ENCODE measurements at places on chromosomes 6 and 20.

DNA sequence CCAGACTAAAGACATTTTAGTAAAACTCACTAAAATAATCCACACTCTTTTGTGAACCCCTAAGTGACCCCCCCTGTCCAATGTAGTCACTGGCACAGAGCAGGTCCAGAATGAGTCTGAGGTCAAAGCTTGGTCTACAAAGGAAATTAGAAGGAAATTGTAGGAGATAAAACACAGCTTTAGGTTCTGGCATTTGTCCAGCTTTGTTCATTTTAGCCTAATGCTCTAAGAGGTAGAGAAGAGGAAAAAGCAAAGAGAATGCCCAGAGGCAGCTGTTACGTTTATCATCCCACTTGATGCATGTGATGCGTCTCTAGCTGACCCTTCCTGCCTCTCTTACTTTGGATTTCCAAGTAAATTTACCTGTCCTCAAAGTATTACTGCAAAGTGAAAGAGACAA, 62.5 kb downstream of the CNKSR3 start:
- DNase-seq: no peak

GRCh38 chr6:157246048-157246630, 77.2 kb downstream of the TMEM242 start:
- DNase-seq: no peak

DNA sequence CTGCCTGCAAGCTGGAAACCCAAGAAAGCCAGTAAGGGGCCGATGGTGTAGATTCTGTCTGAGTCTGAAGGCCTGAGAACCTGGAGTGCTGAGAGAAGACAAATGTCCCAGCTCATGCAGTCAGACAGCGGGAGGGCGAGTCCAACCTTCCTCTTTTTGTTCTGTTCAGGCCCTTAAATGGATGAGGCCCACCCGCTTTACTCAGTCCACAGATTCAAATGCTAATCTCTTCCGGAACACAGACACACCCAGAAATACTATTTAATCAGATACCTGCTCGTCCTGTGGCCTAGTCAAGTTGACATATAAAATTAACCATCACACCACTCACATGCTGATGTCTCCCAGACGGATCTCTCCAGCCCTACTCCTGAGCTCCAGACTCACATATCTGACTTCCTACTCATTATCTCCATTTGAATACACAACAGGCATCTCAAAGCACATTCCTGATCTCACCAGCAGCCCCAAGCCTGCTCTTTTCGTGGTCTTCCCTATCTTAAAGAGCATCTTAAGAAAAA, 26.7 kb upstream of the SRC start:
- DNase-seq: no peak

- DNase-seq: no peak
Measured at GRCh38 chr6:67345946-67346345, 1289.1 kb upstream of the ADGRB3 start.

GRCh38 chr20:63125838-63126601, 89.9 kb downstream of the YTHDF1 start:
- DNase-seq: no peak

DNA sequence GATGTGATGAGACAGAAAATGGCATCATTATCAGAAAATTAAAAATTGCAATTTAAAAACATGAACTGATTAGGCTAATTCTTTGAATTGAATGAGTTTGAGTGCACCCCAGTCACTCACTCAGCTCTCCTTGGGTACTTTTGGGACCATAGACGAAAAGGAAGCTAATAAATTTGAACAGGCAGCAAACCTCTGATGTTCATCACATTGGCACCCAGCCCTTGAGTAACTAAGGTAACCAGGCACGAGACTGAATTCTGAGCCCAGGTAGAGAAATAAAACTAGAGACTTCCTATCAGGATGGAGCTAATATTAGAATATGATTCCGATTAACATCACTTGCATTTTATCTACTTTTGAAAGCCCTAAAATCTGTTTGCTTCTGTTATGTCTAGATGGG, 80.9 kb upstream of the ISM1 start:
- DNase-seq: no peak

DNA sequence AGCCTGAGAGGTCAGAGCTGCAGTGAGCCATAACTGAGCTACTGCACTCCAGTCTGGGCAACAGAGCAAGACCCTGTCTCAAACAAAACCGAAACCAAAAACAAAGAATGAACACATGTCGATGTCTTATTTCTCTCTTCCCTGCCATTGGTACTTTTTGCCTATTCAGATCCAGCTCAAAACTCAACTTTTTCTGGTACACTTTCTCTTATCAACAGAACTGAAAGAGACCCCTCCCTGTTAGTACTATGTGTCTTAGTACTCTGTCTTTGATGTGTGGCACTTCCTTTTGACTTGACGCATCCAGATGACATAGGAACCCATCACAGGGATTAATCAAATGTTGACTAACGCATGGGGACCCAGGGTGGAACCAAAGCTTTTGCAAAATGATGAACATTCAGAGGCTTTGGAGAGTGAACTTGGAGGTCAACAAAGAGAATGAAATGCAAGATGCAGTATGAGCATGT, 44.8 kb downstream of the AKAP12 start:
- DNase-seq: no peak

GRCh38 chr20:56348305-56348693, 10.5 kb upstream of the FAM210B start:
- DNase-seq: no peak

DNA sequence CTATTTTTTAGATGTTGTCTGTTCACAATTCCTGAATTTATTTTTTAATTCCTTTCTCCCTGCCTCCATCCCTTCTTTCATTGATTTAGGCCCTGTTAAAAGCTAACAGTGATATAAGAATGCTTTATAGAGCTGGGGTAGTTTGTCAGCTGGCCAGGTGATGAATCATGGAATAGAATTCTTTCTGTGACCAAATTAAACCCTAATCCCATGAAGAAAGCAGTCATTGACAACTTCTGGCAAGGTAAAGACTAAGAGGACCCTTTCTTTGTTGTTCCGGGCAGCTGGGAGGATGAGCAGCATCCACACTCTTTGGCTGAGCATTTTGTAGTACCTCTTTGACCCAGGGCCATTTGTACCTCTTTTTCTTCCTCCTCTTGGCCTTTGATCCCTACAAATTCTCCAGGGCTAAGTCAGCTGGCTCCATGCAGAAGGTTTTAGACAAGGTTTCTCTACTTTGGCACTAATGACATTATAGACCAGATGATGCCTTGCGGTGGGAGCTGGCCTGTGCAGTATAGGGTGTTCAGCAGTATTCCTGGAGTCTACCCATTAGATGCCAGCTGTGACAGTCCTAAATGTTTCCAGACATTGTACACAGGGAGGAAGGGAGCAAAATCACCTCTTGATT, 102.9 kb downstream of the SLX4IP start:
- no peak for DNase-seq

GRCh38 chr6:108174371-108175175, 8.8 kb downstream of the NR2E1 start:
- DNase-seq: no peak

GRCh38 chr20:63099456-63100173, 92.9 kb upstream of the BHLHE23 start:
- no peak for DNase-seq

DNA sequence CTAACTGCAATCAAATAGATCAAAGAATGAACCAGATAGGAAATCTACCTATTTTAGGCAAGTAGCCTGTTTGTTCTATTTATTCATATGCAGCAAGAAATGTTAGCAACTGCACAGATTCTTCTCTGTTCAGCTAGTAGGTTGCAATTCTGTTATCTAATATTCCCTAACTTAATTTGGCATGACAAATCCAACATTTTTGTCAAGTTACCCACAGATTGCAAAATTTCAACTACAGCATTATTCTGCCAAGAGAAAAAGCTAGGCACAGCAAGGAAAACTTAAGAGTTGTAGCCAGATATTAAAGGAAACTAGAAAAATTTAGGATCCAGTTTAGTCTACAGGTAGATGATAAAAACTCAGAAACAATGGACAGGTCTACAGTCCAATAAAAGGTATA, 104.4 kb upstream of the SYNCRIP start:
- no peak for DNase-seq

- no peak for DNase-seq
Measured at GRCh38 chr6:135451617-135452190, 45.8 kb downstream of the AHI1 start.

GRCh38 chr6:159038914-159039884, 5.6 kb downstream of the TAGAP start:
- no peak for DNase-seq

GRCh38 chr6:150347845-150348244, 21.0 kb upstream of the IYD start:
- no peak for DNase-seq

DNA sequence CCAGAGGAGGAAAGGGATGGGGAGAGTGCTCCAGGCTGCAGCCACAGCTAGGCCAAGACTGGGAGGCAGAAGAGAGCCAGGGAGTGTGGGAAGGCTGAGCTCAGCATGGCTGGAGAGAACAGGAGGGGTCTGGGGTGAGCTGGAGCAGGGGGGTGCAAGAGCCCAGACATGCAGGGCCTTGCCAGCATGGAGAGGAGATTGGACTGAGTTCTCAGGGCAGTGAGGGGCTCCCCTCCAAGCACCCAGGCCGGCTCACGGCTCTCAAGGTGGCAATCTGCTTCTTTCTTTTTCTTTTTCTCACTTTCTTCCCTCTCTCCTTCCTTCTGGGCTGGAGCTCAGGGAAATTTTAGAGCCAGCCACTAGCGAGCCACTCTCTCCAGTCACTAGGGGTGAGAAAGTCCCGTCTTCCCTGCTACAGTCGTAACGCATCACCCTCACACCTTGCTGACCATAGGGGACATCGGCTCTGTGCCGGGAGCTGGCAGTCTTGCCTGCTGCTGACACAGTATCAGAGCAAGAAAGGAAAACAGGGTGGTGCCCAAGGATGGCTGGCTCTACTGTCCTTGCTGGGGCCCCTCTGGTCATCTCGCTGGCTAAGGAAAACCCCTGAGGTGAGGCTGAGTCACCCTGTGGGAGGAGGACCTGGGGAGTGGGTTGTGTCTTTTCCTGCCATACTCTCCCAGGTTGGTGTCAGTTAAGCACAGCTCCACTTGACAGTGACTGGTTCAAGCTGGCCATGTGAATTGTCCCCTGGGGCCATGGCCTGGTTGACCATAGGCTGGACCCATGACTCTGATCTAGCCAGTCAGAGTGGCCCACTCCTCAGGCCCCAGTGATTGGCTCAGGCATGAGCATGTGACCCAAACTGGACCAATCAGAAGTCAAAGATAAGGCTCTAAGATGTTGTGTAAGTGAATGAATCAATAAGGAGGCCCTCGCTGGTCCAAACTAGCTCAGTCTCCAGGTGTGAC, 135.1 kb upstream of the PMEPA1 start:
- DNase-seq: no peak

- no peak for DNase-seq
Measured at GRCh38 chr20:39574061-39574460, 611.9 kb downstream of the DHX35 start.

GRCh38 chr6:170135461-170135820, 155.4 kb downstream of the DLL1 start:
- no peak for DNase-seq

- no peak for DNase-seq
Measured at GRCh38 chr6:147509891-147510290, 1.4 kb downstream of the SAMD5 start.

GRCh38 chr6:40510442-40510841, 76.7 kb downstream of the LRFN2 start:
- no peak for DNase-seq

- DNase-seq: peak; percentile 36
Measured at GRCh38 chr6:160733050-160733646, 31.1 kb downstream of the PLG start.

DNA sequence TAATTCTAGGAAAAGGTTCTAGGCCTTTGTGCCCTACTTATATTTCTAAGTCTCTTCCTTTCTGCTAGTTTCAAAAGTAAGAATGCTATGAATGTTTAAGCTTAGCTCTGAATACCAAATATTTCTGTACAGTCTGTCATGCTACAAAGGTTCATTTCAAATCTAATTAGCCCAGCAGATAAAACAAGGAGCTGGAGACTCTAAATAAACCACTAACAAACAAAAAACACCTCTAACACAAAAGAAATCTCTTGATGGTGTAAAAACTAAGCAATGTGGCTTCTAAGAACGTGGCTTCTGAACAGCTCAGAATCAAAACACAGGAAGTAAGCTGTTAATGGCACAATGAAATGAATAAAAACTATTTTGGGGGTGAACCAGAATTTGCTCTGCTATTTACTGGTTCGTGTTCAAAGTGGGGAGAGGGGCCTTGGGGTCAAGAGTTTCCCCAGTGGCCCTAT, 198.3 kb downstream of the BCAS1 start:
- DNase-seq: no peak

GRCh38 chr6:10991115-10991514, 53.0 kb downstream of the ELOVL2 start:
- no peak for DNase-seq

GRCh38 chr6:132236281-132236680, 165.0 kb downstream of the MOXD1 start:
- no peak for DNase-seq

GRCh38 chr6:4943716-4944115, 60.1 kb downstream of the RPP40 start:
- DNase-seq: no peak

DNA sequence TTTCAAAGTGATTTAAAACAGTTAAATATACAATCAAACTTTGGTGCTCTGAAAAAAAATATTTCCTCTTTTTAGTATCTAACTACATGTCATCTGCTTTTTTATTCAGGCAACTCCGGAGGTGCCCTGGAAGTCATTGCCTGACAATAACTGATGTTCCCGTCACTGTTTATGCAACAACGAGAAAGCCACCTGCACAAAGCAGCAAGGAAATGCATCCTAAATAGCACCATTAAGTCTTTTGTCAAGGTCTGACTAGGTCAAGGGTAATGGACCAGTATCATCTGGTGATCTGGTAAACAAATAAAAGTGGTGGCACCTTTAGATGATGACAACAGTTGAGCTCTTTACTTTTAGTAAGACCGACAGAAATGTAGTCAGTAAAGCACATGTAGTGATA, 13.2 kb downstream of the FAM229B start:
- no peak for DNase-seq

DNA sequence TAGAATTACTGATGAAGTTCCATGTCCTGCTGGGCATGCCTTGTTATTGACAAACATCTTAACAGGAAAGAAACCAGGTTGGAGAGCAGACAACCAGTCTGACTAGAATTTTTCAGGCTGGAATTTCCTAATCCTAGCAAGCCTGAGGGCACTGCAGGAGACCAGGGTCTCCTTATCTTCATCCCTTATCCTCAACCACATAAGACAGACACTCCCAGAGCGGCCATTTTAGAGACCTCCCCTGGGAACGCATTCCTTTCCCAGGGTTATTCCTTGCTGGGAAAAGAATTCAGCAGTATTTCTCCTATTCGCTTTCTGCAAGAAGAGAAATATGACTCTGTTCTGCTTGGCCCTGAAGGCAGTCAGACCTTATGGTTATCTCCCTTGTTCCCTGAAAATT, 803.7 kb downstream of the GRIK2 start:
- no peak for DNase-seq

Data from head of caudate nucleus (tissue), 42 donors.